ENCODE measurements at places on chromosomes 4 and X.

GRCh38 chr4:150978738-150979575, 36.1 kb downstream of the LRBA start:
- no peak for DNase-seq

DNA sequence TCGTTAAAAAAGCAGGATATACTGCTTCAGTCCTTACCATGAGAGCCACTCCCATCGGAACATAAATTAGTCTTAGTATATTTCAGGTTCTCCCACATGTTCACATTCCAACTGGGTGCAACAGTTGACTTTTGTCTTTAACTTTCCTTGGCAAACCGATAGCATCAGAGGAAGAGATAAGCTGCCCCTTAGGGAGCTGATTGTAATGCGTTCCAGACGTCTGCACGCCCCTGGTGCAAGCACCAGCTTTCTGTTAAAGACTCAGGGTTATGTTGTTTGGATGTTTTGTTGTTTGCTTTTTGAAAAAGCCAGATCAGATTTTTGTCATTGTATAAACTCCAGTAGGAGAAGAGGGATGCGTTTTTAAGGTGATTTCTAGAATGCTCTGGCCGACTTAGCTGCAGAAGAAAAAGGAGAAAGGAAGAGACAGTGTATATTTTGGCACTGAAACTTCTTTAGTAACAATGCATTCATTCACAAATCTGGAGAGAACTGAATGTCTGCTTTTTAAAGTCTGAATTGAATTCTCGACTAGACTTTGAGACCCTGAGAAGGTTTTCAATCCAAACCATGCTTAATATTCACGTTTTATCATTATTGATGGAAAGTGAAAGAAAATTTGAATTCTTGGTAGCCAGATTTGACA, 160.9 kb downstream of the CBR4 start:
- no peak for DNase-seq

DNA sequence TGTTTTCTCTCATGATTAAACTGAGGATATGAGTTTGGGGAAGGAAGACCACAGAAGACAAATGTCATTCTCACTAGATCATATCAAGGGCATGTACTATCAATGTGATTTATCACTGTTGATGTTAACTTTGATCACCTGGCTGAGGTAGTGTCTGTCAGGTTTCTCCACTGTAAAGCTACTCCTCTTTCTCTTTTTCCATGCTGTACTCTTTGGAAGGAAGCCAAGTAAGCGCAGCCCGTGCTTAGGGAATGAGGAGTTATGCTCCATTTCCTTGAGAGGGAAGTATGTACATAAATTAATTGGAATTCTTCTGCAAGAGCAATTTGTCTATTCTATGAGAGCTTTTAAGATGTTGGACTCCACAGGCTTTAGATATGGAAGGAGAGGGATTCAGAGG, 4.0 kb upstream of the KANTR start:
- DNase-seq, result no peak

DNA sequence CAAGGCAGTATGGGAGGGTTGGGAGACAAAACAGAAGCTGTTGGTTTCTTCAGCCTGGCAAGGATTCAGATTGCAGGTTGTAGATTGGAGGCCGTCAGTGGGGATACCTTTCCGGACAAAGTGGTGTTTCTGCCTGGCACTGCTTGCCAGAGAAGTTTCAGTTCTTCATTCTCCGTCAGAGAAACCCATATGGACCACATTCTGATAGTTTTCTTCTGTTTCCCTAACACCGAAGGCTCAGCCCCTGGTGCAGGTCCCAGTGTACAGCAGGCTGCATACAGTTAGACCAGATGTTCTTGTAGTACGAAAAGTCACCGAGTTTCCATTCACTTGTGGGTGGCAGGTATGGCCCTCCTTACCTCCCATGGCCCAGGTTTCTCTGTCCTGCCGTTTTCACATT, 107.3 kb downstream of the PTTG2 start:
- DNase-seq, result no peak

DNA sequence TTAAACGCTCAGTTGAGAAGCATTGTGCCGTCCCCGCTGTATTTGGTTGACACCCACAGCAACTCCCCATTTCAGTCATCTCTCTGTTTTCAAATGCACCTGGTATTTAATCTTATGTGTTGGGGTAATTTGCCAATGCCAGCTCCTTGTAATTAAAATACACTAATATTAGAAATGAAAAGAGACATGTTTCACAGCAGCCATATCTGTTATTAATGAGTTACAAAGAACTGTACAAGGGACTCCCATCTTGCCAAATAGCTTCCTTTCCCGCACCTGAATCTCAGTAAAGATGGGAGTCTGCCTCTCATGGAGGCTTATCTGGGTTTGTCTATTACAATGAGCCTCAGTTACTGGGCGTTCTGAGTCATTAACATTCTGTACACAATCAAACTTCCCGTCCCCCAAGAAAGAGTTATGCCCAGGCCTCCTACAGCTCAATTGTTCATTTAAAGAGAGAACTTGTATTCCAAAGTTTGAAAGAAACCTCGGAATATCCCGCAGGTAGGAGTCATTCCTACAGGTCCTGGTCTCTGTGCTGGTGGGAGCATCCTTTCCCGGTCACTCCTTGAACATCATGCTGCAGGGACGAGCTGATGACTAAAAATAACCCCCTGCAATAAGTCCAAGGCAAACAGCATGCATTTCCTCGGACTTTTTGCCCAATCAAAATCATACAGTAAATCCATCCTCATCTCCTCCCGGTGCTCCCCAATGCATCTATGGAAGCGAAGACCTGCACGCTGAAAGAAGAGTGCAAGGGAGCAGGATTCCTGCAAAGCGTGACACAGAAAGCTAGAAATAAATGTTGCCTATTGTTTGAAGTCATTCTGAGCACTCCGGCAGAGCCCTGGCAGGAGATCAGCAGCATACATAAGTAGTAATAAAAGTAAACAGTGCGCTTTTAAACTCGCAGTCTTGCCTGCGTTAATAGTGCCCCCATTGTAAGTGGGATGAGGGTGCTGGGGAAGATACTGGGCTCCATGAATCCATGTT, 926 bp downstream of the NDP start:
- DNase-seq, result peak; percentile 1

GRCh38 chr4:7521666-7522065, 86.9 kb upstream of the PSAPL1 start:
- DNase-seq, result no peak

GRCh38 chrX:2176274-2176673, 324.5 kb downstream of the DHRSX start:
- no peak for DNase-seq

DNA sequence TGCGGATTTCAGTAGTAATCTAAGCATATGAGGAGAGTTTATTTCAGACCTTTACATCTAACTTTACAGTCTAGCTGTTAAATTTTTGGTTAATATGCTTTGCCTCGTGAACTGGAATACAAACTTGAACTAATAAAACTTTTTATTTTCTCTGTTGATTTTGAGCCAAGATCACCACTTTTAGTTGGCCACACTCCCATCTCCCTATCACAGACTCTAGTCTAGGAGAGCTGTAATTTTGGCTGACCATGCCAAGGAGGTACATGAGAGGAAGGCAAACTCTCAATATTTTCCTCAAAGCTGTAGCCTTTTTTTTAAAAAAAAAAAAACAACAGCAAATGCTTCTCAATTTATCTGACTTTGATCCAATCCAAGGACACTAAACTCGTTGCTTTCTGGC, 597.5 kb upstream of the PCDH7 start:
- DNase-seq, result no peak

DNA sequence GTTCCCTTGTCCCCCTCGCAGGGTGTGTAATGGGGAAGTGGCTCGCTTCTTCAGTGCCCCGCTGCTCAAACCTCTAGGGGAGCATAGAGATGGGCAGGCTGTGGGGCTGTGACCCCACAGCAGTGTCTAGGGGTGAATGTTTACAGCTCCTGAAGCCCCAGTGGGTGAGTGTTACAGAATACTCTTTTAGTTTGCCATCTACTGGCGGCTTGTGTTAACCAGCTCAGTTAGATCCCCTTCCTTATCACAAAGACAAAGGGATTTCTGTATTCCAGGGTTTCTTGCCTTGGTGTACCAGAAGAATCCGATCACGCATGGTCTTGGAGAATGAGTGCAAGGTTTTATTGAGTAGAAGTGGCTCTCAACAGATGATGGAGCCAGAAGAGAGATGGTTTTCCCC, 108.1 kb upstream of the IQCM start:
- DNase-seq, result no peak

Measured in amygdala (tissue), 56 donors.